CD14-positive monocyte (primary cell): ENCODE measurements at places on chromosomes 12 and 14.

DNA sequence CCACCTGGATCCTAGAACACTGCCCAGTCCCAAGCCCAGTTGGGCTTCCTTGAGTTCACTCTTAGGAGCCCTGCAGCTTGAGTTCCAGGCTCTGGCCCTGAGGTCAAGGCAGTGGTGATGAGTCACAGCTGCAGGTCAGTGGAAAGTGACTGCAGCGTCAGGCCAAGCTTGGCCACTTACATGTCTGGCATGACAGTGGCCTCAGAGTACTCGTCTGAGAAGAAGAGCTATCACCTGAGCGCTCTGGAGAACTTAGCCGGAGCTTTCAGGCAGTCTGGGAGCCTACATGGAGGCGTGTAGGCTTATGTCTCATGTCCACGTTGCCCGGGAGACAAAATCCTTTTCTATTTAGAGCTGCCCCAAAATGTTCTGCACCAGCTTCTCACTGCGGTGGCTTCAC lies 75.6 kb downstream of the ARL6IP4 start:
- DNase-seq, result no peak

- DNase-seq, result no peak
Observed at GRCh38 chr12:132275110-132275531, 54.3 kb downstream of the GALNT9 start.

DNA sequence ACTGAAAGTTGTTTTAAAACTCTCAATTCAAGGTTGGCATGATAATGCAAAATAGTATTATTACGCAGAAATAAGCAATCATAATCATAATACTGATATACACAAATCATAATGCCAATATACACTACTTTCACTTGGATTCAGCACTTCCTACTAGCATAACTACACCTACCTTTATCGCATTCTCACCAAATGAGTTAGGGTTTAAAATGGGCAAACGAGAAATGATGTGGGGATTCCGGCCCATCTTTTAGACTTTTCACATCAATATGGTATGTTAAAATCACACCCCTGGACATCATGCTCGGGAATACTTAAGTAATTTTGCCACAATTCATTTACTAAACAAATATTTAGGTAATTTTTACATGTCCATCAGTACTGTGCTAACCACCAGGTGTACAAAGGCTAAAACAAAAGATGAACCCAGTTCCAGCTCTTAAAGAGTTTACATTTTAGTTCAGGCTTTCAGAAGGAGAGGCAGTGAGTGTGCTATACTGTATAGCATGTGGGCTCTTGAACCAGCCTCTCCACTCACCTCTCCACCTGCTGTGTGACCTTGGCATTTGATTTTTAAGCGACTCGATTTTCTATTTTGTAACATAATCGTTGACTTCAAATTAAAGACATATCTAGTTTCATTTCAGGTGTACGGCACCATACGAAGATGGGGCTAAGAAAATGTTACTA lies 1.1 kb upstream of the USP15 start:
- DNase-seq, result no peak

- DNase-seq, result no peak
Observed at GRCh38 chr12:31205054-31205453, 120.9 kb downstream of the SINHCAF start.

- no peak for DNase-seq
Observed at GRCh38 chr14:66944872-66945271, 244.4 kb upstream of the GARIN2 start.

- DNase-seq, result no peak
Observed at GRCh38 chr12:29634057-29634456, 136.6 kb upstream of the OVCH1 start.

DNA sequence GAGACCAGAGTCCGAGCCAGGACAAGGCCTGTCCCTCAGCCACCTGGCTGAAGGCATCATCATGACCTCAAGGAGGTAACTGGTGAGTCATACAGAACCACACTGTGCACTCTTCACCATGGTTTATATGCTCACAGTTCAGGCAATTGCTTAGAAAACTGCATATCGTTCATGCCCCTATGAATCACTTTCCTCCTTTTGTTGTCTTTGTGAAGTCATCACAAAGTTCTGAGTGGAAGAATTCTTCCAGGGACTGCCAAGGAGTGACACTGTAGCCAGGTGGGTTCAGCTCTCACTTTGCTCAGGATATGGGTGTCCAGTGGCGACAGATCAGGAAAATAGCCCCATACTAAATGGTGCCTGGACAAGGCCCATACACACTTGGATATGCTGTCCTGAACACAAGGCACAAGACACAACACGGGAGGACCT lies 92.5 kb downstream of the DPF3 start:
- no peak for DNase-seq

DNA sequence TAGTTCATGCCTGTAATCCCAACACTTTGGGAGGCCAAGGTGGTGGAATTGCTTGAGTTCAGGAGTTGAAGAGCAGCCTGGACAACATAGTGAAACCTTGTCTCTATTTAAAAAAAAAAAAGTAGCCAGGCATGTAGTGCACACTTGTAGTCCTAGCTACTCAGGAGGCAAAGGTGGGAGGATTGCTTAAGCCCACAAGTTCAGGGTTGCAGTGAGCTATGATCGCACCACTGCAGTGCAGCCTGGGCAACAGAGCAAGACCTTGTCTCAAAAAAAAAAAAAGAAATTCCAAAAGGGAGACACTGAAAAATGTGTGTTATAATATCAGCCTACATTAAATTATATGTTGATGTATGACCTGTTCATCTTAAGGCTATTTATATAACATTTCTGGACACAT lies 14.7 kb downstream of the TMPO start:
- DNase-seq, result no peak

- no peak for DNase-seq
Observed at GRCh38 chr14:33163109-33163508, 224.4 kb downstream of the NPAS3 start.

- peak; percentile 32 for DNase-seq
Observed at GRCh38 chr14:103526247-103526913, 2.6 kb upstream of the TRMT61A start.

DNA sequence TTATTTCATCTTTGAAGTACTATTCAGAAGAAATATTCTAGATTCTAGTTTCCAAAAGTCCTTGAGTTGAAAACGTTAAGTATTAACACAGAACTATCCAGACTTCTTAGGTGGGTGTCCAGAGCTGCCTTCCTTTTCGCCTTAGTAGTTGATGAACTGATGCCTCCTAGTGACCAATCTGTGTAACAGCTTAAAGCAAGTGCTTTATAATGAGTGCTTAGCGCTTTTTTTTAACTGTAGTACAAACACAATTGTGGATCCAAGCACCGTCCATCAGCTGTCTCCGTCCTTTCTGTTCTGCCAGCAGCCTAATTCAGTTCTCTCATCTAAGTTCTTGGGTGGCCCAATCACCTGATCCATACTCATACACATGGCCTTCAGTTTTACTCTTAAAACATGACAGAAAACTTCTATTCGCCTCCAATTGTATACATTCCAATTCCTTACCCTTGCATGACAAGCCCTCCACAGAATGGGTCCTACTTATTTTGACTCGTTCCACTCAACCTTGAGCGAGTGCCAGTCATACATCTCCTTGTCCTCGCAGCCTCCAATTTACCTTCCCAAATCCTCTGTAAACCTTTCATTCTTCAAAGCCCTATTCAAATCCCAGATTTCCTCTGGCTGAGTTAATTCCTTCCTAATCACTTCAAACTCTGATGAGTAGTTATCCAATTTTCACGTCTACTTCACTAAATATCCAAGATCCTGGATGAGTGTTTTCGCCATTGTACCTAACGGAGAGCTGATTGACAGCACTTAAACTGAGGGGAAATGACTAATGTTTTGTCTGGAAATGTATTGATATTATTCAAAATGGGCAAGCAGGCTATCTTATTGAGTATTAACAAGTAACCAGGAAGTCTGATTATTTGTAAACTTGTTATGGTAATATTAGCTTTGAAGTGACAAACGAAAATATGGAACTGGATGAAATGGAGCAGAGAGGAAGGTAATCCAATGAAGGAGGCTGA lies 5.8 kb upstream of the PHLDA1 start:
- peak; percentile 74 for DNase-seq

- DNase-seq, result peak; percentile 69
Observed at GRCh38 chr14:51844081-51844881, 16.1 kb upstream of the GNG2 start.
